Central memory CD8-positive, alpha-beta T cell (primary cell): ENCODE measurements at places on chromosomes 12 and 14.
A peak's percentile ranks its signal among the peaks of the same experiment; 100 is the strongest.

DNA sequence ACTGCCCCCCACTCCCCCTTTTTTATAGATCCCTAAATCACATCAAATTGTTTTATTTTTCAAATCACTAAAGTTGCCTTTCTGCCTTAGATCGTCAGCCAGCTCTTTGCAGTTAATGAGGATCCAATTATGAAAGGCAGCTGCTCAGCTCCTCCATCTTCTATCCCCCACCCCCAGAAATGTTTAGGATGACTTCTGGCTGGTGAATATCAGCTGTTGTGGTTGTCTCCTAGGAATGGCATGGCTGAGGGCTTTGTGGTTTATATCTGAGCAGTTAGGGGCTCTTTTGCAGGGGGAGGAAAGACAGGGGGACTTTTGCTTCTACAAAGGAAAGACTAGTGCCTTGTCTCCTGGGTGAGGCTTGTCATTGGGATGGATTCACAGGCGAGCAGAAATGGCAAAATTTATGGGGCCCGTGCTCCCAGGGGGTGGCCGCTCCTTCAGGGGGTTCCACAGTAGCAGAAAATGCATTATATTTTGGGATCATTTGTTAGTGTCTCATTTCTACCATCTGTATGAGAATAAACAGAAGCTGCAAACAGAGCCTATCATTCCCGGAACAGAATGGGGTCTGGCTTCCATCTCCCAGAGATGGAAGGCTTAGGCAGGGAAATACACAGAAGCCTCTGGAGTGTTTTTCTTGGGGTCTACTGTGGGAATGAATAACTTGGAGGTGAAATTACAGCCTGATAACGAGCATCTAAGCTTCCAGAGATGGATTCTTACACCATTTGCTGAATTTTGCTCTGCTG lies 6.5 kb downstream of the JDP2 start:
- DNase-seq, result no peak

DNA sequence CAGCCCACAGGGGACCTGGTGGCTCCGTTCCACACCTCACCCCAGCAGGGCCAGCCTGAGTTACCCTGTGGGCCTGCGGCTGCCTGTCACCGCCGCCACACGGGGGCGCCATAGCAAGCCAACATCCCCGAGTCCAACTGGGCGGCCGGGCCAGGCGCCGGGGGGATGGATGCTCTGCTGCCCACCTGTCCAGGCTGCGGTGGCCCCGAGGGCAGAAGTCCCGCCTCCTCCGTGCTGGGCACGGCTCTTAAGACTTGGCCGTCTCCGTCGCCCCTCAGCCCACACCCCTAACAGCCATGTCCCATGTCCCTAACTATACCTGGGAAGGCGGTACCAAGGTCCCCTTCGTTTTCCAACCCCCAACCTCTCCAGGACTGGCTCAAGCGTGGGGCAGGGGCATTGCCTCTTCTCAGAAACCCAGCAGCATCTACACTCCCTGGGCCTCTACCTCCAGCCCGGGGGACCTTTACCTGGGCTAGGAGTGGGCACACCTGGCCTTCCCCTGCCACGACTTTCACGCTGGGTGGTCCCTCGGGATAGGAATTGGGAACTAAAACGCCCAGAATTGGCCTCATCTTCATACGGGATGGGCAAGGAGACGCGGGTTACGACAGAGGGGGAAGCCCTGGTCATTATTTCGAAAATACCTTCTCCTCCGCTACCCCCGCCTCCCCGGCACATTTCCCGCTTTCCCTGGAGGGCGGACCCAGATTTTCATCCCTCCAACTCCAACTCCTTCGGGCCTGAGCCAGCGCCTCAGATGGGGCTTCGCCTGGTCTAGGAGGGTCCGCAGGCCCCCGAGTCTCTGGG lies 1.1 kb upstream of the CYP46A1 start:
- DNase-seq, result peak; percentile 77

DNA sequence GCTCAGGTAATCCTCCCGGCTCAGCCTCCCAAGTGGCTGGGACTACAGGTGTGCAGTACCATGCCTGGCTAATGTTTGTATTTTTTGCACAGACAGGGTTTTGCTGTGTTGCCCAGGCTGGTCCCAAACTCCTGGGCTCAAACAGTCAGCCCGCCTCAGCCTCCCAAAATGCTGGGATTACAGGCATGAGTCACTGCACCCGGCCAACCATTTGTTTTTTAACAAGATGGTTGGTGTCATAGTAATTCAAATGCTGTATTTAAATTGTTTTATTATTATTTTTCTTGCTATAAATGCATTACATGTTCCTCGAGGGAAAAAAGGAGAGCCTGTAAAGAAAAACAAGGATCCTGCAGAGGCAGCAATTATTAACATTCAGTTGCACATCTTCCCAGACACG lies 83.9 kb downstream of the EP400 start:
- no peak for DNase-seq

DNA sequence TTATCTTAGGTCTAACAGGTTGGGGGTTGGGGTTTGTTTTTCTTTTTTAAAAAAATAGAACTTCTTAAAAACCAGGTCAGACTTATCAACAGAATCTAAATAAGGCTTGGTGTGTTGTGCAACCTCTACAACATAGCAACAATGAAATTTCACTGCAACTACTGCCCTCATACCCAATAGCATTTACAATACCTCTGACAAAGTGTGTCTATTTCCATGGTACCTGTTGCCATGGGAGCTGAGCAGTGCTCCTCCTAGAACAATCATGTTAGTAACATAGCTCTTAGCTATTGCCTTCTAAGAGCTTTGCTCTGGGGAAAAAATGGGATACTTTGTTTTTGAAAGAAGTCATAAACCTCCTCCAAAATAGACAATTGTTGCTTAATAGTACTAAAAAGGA lies 103.3 kb upstream of the CCDC175 start:
- DNase-seq, result no peak
